HuH-7 (cell line): ENCODE measurements at places on chromosomes 2 and 18.

GRCh38 chr2:135546436-135546835 is 15.2 kb downstream of the R3HDM1 start:
- DNase-seq: no peak

DNA sequence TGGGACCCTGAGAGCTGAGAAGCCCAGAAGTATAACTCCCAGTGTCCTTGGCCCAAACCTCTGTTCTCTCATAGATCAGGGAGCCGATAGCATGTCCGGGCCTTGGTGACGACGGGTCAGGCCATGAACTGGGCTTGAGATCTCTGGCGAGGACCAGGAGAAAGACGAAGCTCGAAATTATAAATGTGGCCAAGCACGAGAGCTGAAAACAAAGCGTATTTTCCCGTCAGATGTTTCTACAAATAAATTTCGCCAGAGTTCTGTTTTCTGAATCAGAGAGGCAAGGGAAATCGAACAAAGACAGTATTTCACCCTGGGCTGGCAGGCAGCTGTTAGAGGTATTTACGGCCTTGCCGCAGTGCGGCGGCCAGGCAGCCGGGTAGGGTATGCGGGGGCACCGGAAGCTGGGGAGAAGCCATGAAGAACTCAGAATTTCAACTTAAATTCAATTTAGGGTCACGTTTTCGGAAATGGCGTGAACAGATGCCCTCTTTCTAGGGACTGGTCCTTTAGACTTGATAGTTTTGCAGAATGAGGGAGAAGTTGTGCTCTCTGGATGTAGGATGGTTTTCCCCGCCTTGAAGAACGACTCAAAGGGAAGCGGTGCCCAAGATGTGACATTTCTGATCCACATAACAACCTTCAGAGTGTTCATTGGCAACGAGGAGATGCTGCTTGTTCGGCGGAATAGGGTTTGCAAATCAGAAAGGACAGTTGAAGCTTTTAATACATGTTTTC is 9.6 kb downstream of the HOXD8 start:
- no peak for DNase-seq

DNA sequence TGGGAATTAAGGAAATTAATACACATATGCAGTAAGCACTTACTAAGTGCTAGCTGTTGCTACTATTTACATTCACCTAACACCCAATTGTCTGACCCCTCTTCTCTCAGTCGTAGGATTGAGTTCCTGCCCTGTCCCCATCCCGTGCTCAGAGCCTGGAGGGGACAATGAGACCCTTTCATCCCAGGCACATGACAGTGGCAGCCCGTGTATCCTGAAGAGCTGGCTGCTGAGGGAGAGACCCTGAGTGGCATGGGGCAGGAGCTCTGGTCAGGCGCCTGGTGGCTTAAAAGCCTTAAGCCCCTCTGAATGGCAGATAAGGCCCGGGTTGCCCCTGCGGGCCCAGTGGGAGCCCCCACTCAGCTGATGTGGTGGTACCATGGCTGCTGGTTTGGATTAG is 99.0 kb downstream of the DYSF start:
- DNase-seq: no peak

DNA sequence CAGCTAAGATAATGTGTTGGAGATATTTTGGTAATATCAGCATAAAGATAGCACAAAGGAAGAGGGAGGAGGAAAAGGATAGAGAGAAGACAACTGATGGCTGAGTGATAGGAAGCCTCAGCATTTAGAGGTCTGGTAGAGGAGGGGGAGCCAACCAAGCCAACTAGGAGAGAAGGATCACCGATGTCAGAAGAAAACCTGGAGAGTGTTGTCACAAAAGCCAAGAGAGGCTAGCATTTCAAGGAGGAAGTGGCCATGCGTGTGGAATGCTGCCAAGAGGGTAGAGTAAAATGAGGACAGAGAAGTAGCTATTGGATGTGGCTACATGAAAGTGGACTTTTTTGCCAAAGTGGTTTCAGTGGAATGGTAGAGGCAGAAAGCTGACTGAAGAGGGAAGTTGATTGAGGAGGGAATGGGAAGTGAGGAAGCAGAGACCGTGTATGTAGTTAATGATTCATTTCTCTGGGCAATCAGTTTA is 34.3 kb downstream of the LCLAT1 start:
- no peak for DNase-seq

DNA sequence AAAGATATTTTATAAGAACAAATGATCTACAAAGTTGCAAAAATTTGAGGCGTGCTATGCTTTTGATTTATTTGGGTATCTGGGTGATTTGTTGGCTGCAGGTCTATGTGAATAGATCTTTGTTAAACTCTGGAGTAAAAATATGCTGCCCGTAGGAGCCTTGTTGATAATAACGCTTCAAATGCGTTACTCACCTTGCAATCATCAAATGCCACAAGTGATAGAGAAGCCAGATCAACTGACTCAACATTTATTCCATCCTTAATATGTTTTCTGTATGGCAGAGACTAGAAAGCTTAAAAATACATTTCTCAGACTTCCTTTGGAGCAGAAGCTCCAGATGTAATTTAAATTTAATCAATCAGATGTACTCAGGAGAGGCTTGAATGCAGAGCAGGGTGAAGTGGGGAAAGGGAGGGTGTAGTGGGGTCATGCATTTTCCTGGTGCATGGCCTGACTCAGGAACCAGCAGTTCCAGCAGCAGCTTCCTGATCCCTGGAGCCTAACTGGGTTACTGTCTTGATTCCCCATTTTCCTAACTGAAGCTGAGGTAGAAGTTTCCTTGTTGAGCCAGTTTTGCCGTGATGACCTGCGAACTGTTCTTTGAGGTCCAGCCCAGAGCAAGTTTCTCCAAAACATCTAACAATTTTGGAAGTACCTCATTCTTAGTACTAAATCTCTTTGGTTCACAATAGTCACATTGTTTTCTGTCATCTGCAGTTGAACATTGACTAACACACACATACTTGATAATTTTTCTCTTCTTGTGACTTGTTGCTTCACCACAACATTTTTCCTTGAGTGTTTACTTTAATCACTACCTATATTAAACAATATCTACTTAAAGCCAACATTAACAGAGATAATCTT is 284.7 kb upstream of the CWC22 start:
- no peak for DNase-seq
